ENCODE measurements at places on chromosomes 3 and 15.

- peak; percentile 35 for DNase-seq
These were observed 21.1 kb upstream of the IQCF6 start for GRCh38 chr3:51799879-51800749.

- DNase-seq: no peak
These were observed at the start of gene MELTF for GRCh38 chr3:197029511-197030167. TSS of gene MELTF (minus strand) at chr3:197029817. CDS start at chr3:197029702, 115 bp downstream.

GRCh38 chr3:128400671-128401070 is 66.0 kb downstream of the DNAJB8 start:
- no peak for DNase-seq

GRCh38 chr3:77342027-77342426 is 302.1 kb downstream of the ROBO2 start:
- DNase-seq: no peak

DNA sequence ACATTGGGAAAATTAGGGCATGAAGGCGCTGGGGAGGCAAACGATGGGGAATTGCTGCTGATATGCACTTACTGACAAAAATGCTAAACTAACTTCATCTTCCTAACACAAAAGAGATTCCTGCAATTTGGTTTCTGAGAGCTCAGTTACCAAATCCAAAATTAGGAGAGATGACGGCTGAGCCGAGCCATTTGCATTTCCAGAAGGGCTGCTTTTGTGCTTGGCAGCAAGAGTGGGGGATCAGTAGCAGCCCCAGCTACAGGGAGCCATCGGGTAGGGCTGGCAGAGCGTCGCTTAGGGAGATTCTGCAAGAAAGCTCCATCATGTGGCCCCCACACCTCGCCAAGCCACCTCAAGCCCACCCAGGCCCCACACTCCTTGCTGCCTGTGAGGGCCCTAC is 16.1 kb upstream of the DUSP7 start:
- no peak for DNase-seq

GRCh38 chr3:116607205-116607604 is 102.4 kb upstream of the TUSC7 start:
- peak; percentile 24 for DNase-seq

GRCh38 chr3:64957408-64958198 is 269.8 kb upstream of the ADAMTS9 start:
- no peak for DNase-seq

DNA sequence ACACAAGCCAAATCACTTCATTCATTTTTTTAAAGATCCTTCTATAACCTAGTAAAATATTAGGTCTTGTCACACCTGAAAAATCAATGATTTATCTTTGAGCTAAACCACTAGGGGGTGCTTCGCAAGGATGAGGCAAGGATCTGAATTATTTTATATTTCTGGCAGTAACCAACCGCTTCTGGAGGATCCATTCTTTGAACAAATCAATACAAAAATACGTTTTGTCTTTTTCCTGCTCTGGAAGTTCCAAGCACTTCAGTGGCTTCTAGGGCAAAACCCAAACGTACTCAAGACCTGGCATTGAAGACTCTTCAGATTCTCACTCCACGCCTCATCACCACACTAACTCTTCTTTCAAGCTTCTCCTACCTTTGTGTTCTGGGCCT is 486 bp downstream of the LSG1 start:
- no peak for DNase-seq

GRCh38 chr3:69212411-69213160 is 90.2 kb upstream of the LMOD3 start:
- DNase-seq: peak; percentile 25
